ENCODE measurements at places on chromosomes 11 and 22.
A peak's percentile ranks its signal among the peaks of the same experiment; 100 is the strongest.

- no peak for DNase-seq
These were observed 15.8 kb downstream of the SCN4B start for GRCh38 chr11:118136801-118137200.

DNA sequence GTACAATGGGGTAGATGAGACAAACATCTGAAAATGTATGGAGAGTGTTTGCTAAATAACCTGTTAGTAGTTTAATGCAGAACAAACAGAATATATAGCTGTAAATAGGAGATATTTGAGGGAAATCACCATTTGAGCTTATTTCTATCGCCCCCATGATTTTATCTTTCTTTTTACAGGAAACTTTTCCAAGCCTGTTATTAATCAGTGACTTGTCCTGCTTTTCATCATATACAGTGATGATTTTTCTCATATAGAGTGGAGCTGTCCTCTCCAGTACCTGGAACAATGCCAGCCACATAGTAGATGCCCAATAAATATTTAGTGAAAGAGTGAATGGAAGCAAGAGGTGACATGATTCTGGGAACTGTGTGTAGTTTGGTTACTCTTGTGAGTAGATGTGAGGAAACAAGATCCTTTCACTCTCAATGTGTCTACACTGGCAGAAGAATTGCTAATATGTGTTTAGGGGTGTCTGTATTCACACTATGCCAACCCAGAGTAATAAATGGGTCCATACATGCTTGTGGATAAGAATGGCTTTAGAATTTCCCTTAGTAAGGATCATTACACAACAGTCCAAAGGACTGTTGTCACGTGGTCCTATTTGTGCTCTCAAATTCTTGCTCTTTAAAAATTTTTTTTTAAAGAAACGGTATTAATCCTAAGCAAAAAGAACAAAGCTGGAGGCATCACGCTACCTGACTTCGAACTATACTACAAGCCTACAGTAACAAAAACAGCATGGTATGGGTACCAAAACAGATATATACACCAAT is 2.3 kb upstream of the PTS start:
- DNase-seq: no peak

GRCh38 chr22:50503475-50504145 is 3.9 kb downstream of the LMF2 start:
- DNase-seq: no peak

- no peak for DNase-seq
These were observed 112.7 kb downstream of the ZBTB16 start for GRCh38 chr11:114172055-114172861.

DNA sequence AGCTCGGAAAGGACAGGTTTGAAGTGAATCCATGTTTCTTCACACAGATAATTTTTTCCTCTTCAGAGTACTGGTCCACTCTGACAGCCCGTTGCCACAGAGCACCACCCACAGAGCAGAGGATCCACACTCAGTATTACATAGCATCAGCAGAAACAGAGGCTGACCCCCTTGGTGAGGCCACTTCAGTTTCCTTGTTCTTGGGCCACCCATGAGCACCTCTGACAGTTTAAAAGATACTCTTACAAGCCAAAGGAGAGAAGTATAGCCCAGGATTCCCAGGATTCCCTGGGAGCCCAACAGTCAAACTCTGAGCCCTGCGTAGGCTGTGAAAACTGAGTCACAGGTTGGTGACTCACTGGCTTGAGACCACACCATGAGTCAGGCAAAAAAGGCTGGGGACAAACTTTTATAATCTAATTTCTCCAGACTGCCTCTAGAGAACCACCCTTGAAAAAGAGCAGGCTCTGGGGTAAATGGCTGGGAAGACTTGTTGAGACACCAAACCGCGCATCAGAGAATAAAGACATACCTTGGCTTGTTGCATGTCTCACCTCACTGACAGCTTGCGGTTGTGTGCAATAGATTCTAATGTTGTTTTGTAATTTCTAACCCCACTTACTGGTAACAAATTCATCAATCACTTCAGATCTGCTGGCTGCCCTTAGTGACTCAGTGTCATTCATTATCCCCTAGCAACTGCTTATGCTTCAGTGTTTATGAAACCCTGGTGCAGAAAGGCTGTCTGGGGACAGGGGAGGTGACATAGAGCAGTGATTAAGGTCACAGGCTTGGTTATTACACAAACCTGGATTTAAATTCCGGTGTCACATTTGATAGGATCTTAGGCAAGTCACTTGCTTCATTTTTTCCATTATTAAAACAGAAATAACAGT is 56.9 kb upstream of the PRSS23 start:
- no peak for DNase-seq

GRCh38 chr11:70034740-70035365 is 43.3 kb upstream of the ANO1 start:
- DNase-seq: no peak

GRCh38 chr22:29798318-29798717 is 31.1 kb downstream of the UQCR10 start:
- peak; percentile 4 for DNase-seq

DNA sequence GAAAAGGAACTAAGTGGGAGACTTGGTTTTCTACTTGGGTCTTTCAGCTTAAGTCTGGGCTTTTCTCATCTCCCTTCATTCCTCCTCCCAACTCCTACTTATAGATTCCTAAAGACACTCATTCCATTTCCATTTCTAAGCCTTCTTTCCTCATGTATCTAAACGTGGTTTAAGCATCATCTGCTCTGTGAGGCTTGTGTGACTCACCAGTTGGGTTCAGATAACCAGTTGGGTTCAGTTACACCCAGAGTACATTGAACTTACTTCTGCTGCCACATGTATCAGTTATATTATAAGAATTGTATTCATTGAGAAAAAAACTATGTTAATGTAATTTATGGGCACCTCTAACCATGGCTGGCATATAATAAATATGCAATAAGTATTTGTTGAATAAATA is 831.2 kb upstream of the CCDC90B start:
- DNase-seq: no peak

DNA sequence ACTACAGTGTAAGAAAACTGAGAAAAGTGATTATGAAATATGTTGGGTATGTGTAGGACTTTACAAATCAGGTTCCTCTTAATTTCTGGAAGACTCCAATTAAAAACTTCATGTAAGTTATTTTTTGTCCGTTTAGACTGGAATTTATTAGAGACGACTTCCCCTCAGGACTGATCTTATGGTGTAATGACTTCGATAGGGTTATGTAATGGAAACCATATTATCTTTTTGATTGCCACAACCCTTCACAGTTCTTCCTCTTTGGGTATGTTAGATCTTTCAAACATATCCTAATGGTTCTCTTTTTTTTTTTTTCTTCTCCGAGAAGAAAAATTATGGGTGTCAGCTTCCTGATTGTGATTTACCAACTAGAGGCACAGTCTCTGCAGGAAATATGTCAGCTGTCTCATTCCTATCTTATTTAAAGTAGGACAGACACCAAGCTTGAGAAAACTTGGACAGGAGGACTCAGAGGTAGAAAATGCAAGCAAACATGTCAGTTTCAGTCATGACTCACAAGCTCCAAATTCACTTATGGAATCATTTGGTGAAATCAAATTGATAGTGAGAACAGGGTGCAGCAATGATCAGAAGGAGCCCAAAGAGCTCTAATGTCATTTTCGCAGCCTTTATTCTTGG is 11.1 kb upstream of the LDLRAD3 start:
- DNase-seq: no peak

DNA sequence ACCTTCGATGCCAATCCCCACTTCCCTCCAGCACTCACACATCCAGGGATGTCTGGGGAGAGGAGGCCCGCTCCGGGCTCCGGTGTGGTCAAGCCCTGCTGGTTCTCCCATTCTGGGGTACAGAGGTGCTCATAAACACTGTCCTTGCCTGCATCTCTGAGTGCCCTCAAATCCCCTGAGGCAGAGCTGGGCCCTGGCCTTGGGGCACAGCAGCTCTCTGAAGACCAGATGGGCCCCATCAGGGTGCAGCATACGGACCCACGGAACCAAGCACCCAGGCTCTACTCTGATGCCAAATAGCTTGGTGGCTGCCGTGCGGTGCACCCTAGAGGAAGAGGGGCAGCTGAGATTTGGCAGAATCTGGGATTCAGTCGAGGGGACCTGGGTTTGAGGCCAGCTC is 35.7 kb upstream of the NNMT start:
- DNase-seq: no peak

DNA sequence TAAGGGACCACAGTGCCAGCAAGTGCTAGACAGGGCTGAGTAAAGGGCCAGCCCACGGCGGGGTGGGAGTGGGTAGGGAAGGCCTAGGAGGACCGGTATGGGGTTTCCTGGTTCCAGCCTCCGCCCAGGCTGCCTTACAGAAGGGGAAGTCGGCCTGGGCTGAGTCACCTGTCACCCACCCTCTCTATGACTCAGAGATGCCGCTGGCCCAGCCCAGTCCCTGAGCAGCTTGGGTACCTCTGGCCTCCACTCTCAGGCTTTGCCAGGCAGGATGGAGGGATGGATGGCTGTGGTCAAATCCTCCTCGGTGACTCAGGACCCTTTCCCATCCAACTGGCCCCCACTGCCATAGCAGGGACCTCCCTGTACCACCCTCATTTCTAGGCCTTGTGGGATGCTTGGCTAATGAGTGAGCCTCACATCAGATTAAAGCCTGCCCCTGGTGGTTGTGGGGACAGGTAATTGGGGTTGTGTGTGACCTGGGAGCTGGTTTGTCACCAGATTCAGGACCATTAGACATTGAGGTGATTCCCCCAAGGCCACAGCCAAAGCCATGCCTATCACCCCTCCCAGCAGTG is 13.9 kb downstream of the SLC35E4 start:
- no peak for DNase-seq

DNA sequence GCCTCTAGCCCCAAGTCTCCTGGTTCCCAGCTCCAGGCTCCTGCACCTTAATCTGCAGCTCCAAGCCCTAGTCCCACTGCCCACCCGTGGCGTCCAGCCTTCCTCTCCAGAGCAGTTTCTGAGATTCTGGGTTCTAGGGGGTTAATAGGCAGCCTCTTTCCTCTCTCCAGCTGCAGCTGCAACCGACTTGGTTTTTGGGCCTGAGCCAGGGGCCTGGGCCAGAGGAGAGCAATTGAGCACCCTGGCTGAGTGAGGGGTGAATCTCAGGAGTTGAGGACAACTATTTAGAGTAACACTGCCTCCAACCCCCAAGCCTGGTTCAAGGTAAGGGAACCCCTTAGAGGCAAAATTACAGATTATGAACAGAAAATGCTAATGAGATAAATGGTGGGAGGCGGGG is 9.0 kb upstream of the CHRM1 start:
- DNase-seq: no peak

GRCh38 chr11:118216621-118217481 is 8.0 kb downstream of the JAML start:
- no peak for DNase-seq

GRCh38 chr11:70270877-70271648 is 573 bp downstream of the PPFIA1 start:
- no peak for DNase-seq

GRCh38 chr11:32385998-32386397 is 49.3 kb downstream of the WT1 start:
- no peak for DNase-seq

- DNase-seq: no peak
These were observed 2.6 kb upstream of the LGALS2 start for GRCh38 chr22:37582526-37582925.

- DNase-seq: no peak
These were observed 4.5 kb downstream of the DBX1 start for GRCh38 chr11:20155683-20156279.

DNA sequence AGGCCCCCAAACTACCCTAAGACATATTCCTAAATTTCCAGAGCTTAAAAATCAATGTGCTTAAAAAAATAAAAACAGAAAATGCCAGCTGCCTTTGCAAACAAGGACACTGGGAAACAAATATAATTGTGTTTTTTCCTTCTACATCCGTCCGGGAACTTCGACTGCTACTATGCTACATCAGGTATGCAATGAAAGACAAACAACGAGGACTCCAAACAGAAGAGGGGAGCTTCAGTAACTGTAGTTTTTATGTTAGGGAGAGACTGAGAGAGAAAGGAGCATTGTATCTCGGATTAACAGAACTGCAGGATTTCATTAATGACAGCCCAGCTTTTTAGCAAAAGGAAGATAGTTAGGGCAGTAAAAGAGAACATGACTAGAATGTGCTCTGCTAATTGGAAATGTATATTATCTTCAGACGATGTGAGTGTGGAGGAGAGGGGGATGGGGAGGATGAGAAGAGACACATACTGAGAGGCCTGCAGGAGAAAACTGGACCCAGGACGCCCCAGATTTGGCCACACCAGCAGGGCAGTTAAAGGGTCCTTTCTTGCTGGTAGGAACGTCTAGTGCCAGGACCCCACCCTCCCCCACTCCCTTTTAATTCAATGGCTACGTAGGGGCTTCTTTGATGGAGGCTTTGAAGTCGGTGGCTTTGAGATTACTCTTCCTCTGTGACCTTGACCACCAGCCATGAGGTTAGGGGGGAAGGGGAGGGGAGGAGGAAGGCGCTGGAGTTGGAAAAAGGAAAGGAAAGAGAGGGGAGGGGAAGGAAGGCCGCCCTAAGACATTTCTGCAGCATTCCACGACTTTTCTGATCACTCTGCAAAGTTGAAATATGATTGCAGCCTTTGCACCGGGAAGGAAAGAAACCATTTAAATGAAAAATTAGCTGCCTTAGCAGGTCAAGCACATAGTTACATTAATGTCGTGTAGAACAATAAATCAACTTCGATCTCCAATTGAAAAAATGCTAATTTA is 187.1 kb downstream of the BLID start:
- DNase-seq: no peak

DNA sequence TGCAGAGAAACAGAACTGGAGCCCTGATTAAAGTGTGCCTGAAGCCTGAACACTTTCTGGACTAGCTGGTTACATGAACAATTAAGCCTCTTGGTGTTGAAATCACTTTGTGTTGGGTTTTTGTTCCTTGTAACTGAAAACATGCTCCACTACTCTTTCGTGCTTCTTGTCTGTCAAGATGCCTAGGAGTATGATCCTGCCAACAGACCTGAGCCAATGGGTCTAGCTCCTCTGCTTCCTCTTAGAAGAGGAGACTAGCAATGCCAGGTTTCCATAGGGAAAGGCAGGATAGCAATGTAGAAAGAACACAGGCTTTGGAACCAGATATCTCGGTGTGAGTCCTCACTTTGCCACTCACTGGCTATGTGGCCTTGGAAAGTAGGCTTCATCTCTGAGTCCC is 40.3 kb downstream of the IRAG1 start:
- no peak for DNase-seq

DNA sequence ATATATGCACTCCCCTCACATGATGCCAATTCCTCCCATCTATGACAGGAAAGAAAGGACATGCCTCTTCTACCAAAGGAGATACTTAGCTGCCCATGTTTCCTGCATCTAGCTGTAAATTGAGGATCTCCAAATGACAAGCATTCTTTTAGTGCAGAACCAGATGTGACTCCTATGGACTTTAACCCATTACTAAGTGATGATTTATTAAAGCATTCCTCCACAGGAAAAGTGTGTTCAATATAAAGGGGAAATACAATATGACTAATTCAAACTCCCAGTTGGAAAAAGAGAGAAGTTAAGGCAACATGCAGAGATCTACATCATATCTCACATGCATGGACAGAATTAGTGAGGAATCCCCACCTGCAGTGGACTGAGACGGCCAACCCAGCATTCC is 221.3 kb downstream of the FAM76B start:
- DNase-seq: no peak

Measured in GM18507 (cell line).